ENCODE measurements at places on chromosomes 5 and 9.

GRCh38 chr5:81426359-81427030 is 32.6 kb upstream of the ACOT12 start:
- no peak for DNase-seq

GRCh38 chr5:65750938-65751337 is 28.9 kb downstream of the NLN start:
- no peak for DNase-seq

GRCh38 chr9:1298046-1298445 is 247.9 kb downstream of the DMRT2 start:
- no peak for DNase-seq

GRCh38 chr9:92147030-92147851 is 32.0 kb upstream of the SPTLC1 start:
- DNase-seq, result no peak

DNA sequence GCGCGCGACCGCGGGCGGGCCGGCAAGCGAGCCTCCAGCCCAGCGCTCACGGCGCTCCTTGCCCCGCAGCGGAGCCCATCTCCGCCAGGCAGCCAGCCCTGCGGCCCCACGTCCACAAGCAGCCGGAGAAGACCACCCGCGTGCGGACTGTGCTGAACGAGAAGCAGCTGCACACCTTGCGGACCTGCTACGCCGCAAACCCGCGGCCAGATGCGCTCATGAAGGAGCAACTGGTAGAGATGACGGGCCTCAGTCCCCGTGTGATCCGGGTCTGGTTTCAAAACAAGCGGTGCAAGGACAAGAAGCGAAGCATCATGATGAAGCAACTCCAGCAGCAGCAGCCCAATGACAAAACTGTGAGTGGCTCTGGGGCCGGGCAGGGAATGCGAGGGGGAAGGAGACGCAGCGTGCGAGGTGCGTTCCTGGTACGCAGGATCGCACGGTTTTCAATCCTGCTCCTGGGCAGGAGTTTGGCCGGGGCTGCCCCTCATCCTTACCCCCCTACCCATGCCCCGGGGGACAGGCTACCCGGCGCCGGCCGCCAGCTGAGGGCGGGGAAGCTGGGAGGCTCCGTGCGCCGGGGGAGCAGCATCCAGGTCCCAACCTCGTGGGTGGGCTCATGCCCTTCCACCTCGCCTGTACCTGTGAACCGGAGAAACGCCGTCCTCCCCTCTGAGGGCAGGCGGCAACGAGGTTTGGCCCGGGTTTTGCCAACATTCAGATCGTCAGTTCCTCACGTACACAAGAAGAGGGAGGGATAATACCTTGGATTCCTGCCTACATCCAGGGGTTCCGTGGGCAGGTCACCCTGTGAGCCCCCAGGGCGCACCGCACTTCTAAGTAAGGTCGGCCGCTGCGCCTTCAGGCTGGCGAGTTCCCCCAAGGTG is 6.6 kb downstream of the ISL1 start:
- DNase-seq, result no peak

GRCh38 chr5:10586008-10586407 is 22.1 kb downstream of the ANKRD33B start:
- no peak for DNase-seq

- DNase-seq, result no peak
These were observed 320.8 kb downstream of the CCDC171 start for GRCh38 chr9:15873573-15874177.

DNA sequence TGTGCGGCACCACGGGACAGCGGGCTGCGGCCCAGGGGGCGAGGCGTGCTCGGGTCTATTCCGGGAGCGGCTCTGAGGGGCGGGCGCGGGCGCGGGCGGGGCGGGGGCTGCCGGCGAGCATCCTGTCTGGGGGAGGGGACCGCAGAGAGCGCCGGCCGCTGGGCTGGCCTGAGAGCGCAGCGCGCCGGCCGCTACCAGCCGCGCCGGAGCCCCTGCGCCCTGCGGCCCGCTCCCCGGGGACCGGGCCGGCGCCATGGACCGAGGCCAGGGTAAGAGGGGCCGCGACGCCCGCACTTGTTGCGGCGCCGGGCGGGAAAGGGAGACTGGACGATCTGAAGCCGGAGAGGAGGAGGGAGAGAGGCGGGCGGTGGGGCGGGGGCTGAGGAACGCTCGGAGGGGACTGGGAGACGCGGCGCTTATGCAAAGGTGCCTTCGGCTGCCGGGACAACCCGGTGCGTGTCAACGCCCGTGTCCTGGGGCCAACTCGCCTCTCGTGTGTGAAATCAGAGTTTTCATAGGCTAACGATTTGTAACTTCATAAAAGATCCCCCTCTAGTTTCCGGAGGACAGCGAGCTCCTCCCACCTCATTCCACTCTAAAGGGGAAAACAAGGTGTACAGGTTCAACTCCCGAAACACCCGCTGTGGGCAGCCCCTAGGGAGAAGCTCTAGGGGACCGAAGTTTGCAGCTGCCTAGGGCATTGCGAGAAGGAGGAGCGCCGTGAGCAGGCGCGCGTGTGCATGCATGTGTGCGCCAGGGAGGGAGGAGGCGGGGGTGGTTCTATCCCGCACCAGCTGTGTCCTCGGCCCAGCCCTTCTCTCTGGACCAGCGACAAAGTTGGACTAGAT is at the start of gene AFAP1L1:
Gene AFAP1L1 (plus strand): TSS at position 144 of the 848 bp plus-strand sequence. CDS start 110 bp downstream, at position 254.
- DNase-seq, result no peak

DNA sequence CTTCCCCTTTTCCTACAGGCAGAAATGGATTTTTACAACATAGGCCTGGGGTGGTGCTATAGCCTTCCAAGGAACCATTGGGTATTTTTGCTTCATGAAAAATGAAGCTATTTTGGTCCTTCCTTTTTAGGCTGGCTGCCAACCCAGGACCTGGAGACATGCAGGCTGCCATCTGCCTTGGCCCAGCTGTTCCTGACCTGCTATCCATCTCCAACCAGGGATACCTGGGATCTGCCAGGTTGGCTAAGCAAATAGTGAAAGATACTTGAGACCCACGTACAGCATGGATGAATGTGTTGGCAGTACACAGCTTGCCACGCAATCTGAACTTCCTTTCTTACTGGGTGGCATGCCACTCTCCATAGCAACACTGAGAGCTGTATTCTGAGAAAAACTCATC is 31.1 kb downstream of the MRPS27 start:
- DNase-seq, result no peak

DNA sequence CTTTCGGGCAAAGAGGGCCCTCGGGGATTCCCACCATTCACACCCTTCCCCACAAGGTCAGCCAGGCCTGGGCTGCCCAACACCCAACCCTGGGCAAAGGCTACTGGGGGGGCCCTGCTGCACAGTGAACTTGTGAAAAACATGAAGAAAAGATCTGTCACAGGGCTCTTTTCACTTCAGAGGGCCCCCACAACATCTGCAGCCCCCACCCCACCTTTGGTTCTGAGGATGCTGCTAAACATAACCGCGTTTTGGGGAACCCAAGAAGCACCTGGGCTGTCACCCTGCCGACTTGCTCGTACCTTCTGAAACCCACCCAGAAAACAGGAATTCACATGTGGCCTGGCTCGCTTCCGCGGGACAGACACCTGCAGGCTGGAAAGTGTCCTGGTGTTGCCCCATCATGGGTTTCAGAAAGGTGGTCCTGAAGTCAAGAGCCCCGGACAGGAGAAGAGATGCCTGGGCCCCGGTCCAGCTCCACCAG is 29.3 kb downstream of the B4GALT1 start:
- DNase-seq, result no peak

- DNase-seq, result no peak
These were observed 143.7 kb downstream of the ARHGAP26 start for GRCh38 chr5:142913728-142914338.

DNA sequence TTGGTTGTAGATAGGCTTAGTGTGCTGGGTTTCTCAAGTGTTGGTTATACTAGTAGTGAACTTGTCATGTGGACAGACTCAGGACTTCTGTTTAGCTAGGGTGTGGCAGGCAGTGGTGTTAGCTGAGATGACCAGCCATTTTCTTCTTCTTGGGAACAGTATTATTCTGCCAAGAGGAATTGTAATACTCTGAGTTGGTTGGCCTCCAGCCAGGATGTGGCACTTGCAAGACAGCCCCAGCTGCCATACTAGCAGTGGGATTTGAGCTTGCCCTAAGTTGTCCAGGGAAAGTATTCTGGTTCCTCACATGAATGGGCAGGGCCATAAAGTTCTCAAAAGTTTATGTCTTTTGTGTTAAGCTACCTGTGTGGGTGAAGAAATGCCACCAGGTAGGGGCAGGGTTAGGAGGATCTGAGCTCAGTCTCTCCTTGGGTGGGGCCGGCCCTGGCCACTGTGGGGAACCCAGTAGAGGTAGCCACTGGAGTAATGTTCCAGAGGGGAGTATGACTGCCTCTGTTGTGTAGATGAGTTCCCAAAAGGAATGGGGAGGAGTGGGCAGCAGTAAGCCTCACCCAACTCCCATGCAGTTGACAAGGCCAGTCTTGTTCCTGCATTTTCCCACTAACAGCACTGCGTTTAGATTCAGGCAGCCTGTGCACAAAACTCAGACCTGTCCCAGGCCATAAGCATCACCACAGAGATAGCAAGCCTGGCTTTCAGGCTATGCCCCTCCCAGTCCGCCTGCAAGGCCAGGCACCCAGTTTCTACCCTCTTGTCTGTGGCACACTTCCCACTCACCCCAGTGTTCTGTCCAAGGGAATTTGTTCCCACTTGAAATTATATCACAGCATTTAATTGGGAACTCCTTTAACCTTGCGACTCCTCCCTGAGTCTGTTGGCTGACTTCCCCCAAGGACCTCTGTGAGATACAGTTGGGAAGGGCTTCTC is 250.7 kb downstream of the ANXA1 start:
- no peak for DNase-seq

GRCh38 chr5:160638161-160638742 is 213.8 kb downstream of the ATP10B start:
- no peak for DNase-seq

DNA sequence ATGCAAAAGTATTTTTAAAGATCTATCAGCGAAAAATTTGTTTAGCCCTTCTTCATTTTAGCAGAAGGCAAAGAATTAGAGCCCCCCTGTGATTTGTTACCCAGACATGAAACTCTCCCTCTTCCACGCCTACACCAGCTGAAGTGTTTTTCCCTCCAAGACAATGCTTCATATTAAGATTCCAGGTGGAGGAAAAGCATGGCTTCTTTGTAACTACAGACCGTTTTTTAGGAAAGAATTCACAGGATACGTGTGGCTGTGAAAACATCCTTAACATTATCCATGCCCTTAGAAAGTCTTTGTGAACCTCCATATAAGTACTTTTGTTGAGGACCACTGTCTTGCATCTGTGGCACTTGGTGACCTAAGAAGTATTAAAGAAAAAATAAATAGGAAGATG is 121.8 kb upstream of the MTAP start:
- DNase-seq, result no peak

GRCh38 chr9:116475201-116475600 is 211.9 kb upstream of the TRIM32 start:
- DNase-seq, result no peak

- no peak for DNase-seq
These were observed 84.7 kb downstream of the ZDHHC21 start for GRCh38 chr9:14608540-14608939.

- DNase-seq, result no peak
These were observed 92.9 kb upstream of the TNPO1 start for GRCh38 chr5:72723581-72723980.

DNA sequence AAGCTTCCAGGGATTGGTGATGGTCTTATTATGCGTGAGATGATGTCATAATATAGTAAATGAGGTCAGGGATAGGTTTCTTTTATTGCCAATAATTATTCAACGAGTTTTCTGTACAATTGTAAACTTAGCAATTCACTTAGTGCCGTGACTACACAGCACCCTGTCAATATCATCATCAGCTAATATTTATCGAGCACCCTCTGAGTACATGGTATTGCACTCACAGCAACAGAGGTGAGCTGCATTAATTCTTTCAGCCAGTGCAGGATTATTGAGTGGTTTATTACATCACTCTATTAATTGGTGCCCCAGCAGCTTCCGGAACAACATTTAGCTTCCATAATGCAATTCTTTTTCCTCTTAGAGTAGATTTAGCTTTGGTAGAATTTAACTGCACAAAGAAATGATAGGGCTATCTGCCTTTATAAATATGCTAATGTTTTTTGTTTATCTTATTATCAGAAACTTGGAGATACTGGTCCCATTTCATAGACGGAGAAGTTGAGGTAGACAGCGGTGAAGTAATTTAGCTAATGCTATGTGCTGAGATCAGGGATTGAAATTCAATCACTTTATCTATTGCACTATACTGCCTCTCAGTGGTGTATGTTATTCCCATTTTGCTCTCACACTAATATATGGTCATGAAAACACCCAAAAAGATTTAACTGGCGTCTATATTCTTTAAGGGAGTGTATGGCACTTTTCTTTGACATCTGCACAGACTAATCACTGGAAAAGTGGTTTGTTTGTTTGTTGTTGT is 726.1 kb upstream of the WWC1 start:
- no peak for DNase-seq

Measured in stimulated activated CD4-positive, alpha-beta T cell treated with anti-CD3 and anti-CD28 coated beads, TNF-alpha, amount 100 ng/mL, for 1 hour (primary cell).